Activated CD4-positive, alpha-beta T cell treated with anti-CD3 and anti-CD28 coated beads, Interleukin-2, amount 10 ng/mL, durations not matched to agents 24 days and 14 days (primary cell): ENCODE measurements at places on chromosomes 1 and 21. TPM values are rescaled to one million over a fixed set of nuclear protein-coding genes. Genes with fewer than 3 reads are reported as not detected.

The FCRL1 gene
- total RNA-seq: not detected in 2 replicates

The WDR64 gene
- total RNA-seq: not detected in 2 replicates

The NLRP3 gene
- total RNA-seq: 0.14 and 0.16 TPM in 2 replicates

The RIIAD1 gene
- total RNA-seq: not detected in 2 replicates

The ARTN gene
- total RNA-seq: 0.43 TPM in 1 of 2 replicates, not detected in the other

The LCE1E gene
- total RNA-seq: not detected in 2 replicates

The RIMS3 gene
- total RNA-seq: 2.0 and 2.4 TPM in 2 replicates

The EPRS1 gene
- 182 and 200 TPM in 2 replicates for total RNA-seq

The STIL gene
- total RNA-seq: 25.1 and 28.0 TPM in 2 replicates

The PTCH2 gene
- 0.78 and 1.0 TPM in 2 replicates for total RNA-seq

The LSM10 gene
- 58.6 and 61.6 TPM in 2 replicates for total RNA-seq

DNA sequence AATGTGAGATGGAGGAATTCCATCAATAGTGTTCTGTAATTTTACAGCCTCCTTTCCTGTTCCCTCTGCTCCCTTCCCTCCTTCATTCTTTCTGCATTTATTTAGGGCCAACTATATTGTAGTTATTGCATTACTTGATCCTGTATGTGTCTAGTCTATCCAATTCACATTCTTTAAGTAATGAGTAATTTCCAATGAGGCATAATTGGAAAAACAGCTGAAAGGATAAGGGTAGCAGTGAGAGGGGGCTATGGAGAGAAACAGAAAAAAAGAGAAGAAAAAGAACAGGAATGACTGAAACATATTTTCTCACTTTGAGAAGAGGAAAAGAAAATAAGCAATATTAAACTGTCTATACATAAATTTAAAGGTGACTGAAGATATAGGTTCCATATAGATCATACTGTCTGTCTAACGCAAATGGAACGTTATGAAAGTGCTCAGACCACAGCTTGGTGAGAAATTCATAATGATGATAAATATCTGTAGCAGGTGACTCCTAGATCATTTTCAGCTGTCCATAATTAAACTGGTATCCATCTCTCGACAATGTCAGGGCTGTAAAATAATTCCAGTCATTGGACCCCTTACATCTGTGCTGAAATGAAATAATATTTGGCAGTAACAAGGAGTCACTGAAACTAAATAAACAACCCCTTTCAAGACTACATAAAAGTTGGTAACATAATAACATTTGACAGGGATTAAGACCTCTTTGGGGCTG is 61.8 kb downstream of the SPAG17 start:
- no peak for DNase-seq

DNA sequence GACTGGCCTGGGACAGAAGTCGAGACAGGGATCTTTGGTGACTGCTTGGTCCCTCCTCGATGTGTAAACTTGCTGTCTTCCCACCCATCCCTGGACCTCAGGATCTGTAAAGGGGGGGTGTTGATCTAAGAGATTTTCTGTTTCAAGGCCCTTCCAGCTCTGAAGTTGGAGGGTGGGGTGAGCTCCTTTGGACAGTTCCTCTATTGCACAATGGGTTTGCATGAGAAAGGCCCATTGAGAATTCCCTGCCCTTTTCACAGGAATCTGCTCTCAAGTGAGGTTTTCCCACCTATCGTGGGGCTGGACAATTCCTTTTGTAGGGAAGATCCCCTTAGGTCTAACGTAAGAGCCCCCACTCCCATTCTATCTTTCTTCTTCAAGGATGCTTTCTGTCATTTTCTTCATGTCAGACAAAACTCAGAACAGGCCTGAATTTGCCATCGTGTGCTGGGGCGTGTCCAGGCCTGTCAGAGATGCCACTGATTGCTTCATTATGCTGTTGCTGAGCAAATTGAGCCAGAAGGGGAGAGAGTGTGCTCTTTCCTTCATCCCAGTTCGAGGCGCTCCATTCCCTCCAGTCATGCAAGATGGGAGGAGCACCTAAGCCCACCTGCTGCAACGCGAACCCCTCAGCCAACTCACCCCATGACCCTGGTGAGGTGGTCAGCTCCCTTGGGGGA is 149.9 kb upstream of the IGSF21 start:
- DNase-seq: no peak

- DNase-seq: no peak
These were observed 42.5 kb upstream of the IL10 start for GRCh38 chr1:206814716-206815341.

DNA sequence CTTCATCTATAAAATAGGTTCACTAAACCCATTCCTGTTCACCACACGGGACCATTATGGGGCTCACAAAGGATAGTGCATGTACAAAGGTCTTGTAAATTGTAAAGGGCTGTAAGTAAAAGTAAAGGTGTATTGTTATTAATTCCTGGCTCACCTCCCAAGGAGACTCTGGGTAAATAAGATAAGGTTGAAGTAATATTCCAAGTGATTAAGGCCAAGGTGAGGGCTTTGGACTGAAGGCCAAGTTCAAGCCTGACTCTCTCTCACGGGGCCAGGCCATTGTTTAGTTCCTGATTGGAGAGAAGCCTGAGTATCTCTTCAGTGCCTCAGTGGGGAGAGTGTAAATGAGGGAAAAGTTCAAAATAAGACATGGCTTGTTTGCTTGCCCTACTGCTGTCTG is 19.5 kb upstream of the ZFYVE9 start:
- DNase-seq: no peak

DNA sequence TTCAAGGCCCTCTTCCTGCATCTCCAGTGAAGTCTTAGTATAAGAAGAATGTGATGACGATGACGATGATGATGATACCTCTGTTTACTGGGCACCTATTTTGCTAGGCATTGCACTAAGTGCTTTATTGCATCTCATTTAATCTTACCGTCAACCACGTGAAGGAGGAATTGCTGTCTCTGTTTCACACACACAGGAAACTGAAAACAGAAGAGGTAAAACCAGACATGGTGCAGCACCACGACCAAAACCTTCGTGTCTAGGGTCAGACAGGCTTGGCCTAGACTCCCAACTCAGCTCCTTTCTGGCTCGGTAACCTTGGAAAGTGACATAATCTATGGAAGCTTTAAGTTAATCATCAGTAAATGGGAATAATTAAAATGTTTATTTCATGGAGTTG is 20.7 kb upstream of the KCNA2 start:
- no peak for DNase-seq

GRCh38 chr1:86445919-86446318 is 21.9 kb downstream of the CLCA2 start:
- DNase-seq: no peak
